ENCODE measurements at places on chromosomes 16 and 17.

GRCh38 chr17:62807812-62808575 is at the start of gene MARCHF10:
MARCHF10 (minus strand) TSS chr17:62808314; CDS start chr17:62801735, 6,579 bp downstream.
- DNase-seq: no peak

- DNase-seq: no peak
Measured at GRCh38 chr16:6926341-6926740, 406.3 kb upstream of the RBFOX1 start.

DNA sequence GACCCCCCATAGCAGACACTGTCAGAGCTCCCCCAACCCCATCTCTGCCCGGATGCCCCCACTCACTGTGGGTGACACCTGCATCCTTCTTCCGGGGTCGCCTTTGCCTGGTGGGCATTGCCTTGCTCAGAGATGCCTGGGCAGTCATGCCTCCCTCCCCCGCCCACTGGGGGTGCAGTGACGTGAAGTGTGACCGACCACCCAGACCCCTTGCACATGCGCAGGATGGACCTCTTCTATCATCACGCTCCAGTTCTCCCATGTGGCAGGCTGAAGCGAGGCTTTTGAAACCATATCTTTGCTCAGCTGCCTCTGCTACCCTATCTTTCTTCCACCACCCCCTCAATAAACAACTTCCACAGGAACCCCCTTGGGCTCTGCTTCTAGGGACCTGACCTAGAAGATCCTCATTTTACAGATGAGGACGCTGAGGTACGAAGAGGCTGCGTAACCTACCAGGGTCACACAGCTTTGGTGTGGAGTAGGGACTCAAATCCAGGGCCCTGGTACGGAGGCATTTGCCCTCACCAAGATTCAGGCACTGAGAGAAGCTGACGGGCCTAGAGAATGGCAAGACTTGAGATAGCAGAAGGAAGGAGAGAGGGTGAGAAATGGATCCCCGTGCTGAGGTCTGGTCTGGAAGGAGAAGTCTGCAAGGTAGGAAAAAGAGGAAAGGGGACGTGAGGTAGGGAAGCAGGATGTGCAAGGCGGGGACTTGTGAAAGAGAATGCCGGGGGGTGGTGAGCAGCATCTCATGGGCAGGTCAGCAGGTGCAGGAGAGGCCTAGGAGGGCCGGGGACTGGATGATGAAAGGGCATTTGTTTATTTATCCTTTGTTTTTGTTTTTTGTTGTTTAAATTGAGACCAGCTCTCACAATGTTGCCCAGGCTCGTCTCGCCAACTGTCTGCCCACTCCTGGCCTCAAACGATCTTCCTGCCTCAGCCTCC is 14.4 kb downstream of the NLRC5 start:
- no peak for DNase-seq

- no peak for DNase-seq
Measured at GRCh38 chr16:79838496-79839259, 238.1 kb upstream of the MAF start.

GRCh38 chr17:73248532-73248931 is 13.1 kb downstream of the CPSF4L start:
- DNase-seq: no peak

DNA sequence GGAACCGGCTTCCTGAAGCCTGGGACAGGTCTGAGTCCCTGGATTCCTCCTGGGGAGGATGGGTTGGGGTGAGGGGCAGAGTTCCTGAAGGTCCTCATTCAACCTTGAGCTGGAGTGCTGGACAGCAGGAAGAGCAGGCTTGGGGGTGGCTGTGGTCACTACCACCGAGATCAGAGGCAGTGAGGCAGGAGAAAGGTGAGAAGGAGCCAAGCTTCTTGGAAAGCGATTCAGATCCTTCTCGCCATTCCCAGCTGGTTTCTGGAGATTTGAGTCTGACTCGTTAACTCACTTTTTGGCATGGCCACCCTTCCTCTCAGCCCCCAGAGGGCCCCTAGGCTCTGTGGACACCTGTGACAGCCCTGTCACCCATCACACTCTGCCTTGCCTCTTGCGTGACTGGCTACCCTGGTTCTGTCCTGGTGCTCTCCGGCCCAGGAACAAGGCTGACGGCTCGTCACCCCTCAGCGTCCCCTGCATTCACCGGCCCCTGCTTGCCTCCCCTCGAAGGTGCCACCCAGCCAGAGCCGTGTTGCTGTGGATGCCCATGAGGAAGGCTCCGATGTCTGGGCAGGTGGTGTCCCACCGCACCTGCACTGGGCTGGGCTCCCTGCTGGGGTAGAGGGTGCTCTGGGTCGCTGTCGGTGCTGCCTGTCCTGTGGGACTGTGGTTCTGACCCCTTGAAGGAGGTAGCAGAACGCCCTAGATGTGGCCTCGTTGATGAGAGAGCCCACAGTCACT is 9.7 kb upstream of the TIMP2 start:
- no peak for DNase-seq

DNA sequence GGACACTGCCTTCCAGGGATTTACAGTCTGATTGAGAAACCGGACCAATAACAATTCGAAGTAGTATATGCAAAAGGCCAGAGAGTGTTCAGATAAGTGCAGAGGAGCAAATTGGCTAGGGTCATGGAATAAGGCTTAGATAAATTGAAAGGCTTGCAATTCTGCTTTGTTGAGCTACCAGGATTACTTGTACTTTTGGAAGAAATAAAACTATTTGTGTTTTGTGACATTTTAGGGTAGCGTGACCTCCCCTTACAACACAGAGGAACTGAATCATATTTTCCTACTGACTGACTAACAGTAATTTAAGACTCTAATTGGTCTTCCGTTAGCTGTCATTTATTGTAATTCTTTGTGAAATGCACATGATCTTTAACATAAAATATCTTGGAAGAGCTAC is 104.7 kb downstream of the PITPNC1 start:
- DNase-seq: no peak

Measured in stimulated activated naive CD4-positive, alpha-beta T cell treated with Interleukin-2 at 50 U/mL for 16 hours (primary cell).